Right cardiac atrium (tissue), 5 donors: ENCODE measurements at places on chromosomes 11 and 22. TPM values are rescaled to one million over a fixed set of nuclear protein-coding genes. Genes with fewer than 3 reads are reported as not detected.

OR52A1 gene
- not detected for total RNA-seq

CASP12 gene
- total RNA-seq: 0.25 TPM

LMO1 gene
- not detected for total RNA-seq

THY1 gene
- total RNA-seq: 1.0 TPM

C22orf42 gene
- not detected for total RNA-seq

TNNI2 gene
- not detected for total RNA-seq

TENM4 gene
- 2.3 TPM for total RNA-seq

MS4A7 gene
- total RNA-seq: 48.2 TPM

CHORDC1 gene
- total RNA-seq: 49.0 TPM

SHANK2 gene
- total RNA-seq: 0.03 TPM

OR4X2 gene
- total RNA-seq: not detected

CARD10 gene
- total RNA-seq: 8.5 TPM
